ENCODE measurements at places on chromosomes 11 and 22.

DNA sequence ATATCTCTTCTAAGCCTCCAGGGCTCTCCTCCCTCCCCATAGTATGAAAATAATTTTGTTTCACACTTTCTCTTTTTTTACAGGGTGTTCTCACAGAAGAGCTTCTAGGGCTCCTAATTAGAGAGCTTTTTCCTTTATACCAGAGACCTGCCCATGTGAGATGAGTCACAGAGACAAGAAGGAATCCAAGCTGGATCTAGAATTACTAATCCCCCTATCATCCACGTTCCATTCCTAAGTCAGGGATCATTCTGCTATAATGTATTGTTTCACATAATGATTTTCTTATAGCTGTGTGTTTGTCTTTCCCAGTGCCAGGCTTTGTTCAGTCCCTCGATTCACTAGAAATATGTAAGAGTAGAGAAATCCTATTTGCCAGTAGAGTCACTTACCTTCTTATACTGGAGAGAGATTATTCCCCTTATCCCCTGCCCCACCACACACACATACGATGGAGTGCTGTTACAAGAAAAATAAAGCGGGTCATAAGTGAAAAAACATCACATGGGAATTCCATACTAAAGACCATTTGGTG is 778.3 kb upstream of the LRRC4C start:
- DNase-seq: peak; percentile 67

- no peak for DNase-seq
These were observed 30.4 kb downstream of the SHANK3 start for GRCh38 chr22:50702821-50703725.

- no peak for DNase-seq
These were observed 12.5 kb downstream of the CCND1 start for GRCh38 chr11:69653406-69653960.

DNA sequence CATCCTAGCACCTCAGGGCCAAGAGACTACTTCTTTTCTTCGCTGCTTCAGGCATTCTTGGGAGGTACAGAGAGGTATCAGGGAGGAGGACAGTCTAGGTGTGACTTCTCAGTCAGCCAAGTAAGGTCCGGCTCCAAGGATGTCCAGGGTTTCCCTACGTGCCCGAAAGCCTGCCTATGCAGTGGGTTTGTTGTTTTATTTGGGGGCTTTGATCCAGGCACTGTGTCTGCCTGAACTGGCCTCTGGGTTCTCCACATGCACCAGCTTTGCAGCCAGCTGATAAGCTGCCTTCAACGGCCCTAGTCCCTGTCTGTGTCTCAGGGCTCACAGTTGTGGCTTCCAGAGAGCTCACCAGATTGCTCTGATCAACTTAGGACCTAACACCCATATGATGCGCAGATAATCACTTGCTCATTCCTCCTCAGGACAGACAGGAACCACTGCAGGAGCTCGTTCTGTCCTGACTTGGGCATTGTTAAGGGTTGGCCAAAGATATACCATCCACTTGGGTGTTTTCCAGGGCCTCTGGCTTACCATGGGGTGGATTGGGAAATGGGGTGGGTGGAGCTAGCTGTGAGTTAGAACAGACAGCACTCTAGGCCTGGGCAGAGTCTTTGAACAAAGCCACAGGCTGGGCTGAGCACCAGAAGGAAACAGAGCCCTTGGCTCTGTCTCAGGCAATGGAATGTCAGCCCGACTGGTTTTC is 45.5 kb upstream of the CRYBB3 start:
- DNase-seq: peak; percentile 69

All from PC-3 (cell line).